ENCODE measurements at places on chromosomes 7 and 10.

GRCh38 chr10:110045772-110046171, 38.0 kb downstream of the ADD3 start:
- DNase-seq: no peak

GRCh38 chr7:33792547-33793105, 112.7 kb upstream of the BMPER start:
- no peak for DNase-seq

- no peak for DNase-seq
Observed at GRCh38 chr7:64914557-64914956, 11.5 kb downstream of the ZNF273 start.

DNA sequence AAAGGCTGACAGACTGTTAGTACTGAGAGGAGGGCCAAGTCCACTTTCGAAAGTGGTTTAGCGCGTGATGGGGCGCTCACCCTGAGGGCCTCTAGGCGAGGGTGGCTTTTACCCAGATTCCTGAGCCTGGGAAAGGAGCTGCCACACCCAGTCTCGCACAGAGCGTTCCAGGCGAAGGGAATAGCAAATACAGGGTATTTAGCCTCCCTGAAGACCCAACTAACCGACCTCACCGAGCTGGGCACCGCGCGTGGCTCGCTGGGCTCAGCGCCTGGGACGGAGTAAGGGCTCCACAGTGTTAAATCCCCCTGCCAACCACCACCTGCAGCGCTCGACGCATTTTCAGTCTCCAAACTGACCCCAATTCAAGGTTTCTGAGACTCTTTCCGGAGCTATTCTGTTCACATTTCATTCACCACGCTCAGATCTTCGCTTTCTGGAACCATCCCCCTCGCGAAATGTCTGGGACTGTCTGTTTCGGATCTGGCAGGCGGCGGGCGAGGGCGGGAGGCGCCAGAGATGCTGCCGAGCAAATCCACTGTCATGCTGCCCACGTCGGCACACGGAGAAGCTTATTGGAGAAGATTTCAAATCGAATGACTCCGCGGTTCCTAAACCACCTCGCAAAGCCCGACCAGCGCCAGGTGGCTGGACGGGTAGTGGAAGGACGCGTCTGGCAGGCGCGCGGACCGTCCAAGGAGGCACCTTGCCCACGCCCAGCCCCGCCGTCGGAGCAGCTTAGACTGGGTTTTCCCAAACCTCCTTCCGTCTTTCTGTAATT, 1.4 kb upstream of the OSBPL3 start:
- peak; percentile 67 for DNase-seq

Measured in fibroblast of villous mesenchyme (primary cell).